Umbilical cord (tissue), 2 donors: ENCODE measurements at places on chromosomes 2 and 18.
A peak's percentile ranks its signal among the peaks of the same experiment; 100 is the strongest.

DNA sequence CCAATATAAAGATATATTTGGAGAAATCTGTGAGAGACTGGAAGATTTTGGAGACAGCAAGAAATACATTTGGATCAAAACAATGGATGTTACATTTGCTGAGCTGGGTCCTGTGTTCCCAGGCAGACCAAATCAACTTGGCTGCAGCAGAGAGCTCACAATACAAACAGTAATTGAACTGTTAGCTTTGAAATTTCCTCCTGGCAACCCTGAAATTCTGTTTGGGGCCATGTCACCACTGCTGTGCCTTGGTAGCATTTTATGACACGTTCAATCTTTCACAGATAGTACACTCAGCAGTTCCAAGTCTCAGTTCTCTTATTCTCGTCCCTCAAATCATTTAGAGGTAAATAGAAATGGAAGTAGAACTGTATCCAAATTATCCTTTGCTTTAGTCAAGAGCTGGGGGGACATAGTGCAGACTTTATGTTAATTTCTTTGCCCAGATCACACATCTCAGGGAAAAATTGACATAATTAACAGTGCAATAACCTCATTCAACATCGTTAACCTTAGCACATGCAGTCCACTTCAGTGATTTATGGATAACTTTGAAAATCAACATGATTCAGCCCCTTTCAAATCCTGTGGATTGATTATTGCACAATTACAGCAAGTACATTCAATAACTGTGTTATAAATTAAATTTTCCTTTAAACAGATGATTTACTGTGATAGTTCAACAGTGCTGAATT lies 277.4 kb upstream of the MC4R start:
- DNase-seq, result no peak

DNA sequence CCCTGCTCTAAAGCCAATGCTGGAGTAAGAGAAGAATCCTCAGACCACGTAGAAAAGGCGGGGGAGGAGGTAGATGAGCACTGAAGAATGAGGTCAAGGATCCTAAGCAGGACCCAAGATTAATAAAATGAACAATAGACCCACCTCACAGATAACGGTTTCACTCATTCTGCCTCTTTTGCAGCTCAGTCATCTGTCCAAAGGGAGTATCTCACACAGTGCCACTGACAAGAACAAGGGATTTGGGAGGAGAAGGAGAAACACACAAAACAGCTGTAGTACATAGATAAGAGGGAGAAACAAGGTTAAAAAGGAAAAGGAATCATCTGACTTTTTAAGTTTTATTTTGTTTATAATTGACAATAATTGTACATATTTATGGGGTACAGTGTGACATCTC lies 30.9 kb upstream of the SULT1C4 start:
- DNase-seq, result no peak

- DNase-seq, result no peak
Observed at GRCh38 chr2:100642425-100642824, 79.6 kb downstream of the PDCL3 start.

- no peak for DNase-seq
Observed at GRCh38 chr2:55391615-55392242, 27.9 kb downstream of the CCDC88A start.

GRCh38 chr2:39667104-39667885 lies 1.6 kb downstream of the TMEM178A start:
- no peak for DNase-seq

GRCh38 chr2:121722479-121722878 lies 14.2 kb downstream of the NIFK start:
- no peak for DNase-seq

- DNase-seq, result no peak
Observed at GRCh38 chr18:79361766-79362522, 33.8 kb upstream of the NFATC1 start.

DNA sequence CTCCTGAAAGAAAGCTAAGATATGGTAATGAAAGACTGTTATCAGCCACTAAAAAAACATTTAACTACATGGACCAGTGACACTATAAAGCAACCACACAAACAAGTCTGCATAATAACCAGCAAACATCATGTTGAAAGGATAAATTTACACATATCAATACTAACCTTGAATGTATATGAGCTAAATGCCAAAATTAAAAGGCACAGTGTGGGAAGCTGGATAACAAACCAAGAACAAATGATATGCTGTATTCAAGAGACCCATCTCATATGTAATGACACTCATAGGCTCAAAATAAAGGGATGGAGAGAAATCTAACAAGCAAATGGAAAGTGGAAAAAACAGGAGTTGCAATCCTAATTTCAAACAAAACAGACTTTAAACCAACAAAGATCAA lies 213.1 kb upstream of the CDH2 start:
- no peak for DNase-seq

- no peak for DNase-seq
Observed at GRCh38 chr2:127080226-127080937, 26.6 kb downstream of the BIN1 start.

GRCh38 chr2:20421988-20422370 lies 24.9 kb upstream of the RHOB start:
- peak; percentile 72 for DNase-seq

DNA sequence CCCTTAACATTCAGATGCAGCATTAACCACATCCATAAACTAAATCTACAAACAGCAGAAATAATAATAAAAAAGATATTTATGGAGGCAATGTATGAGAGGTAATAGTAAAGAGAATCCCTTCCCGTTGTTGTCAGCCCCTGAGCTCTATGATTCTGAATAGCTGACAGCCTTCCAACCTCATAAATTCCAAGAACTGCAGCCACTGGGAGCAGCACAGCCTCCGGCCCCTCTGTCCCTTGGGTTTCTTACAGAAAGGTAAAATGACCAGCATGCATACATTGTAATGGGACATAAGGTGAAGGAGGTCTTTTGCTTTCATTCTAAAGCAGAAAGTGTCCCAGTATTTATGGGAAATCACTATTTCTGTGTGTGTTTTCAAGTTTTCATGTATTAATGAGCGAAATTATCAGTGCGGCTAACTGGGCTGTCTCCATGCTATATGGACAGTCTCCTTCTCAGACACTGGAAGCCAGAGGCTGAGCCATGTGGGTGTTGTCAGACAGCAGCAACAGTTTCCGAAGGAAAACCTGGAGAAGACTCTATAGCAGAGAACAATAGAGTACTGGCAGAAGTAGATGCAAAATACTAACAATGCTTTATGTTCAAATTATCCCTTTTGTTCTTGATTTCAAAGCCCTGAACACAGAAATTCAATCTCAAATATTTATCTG lies 151.6 kb downstream of the LRRC30 start:
- no peak for DNase-seq

DNA sequence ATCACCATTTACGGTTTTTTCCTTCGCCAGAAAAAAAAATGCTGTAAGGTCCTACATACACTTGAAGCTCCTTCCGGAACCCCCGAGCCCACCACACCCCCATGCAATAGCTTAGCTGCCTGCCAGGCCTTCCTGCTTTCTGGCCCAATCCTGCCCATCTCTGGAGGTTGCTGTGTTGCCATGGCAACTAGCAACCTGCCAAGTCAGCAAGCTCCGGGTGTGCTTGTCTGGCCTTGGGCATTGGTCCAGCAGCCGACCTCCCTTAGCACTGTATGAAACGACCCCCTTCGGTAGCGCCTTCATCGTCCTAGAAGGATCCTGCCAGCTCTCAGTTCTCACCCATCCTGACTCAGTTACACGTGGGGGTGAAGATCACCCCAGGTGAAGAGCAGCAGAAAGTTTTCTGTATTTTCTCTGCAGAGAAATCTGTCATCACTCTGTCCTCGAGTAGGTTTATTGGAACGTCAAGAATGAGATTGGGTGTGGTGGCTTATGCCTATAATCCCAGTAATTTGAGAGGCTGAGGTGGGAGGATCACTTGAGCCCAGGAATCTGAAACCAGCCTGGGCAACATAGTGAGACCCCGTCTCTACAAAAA lies 47.4 kb upstream of the MTCL1 start:
- peak; percentile 10 for DNase-seq

DNA sequence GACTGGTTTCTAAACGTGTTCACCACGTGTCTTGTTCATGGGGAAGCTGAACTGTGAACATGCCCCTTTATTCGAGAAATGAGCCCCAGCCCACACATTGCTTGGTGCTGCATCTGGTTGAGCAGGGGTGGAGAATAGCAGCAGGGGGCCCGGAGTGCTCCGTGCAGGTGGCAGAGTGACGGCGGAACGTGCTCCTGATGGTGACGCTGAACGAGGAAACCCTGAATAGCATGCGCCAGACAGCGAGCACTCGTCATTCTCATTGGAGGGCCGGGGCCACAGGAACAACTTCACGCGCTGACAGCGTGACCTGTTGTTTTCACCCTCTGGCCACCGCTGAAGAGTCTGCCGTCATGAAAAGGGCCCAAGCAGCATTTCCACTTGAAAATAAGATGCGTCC lies 125.8 kb upstream of the TPO start:
- DNase-seq, result no peak

GRCh38 chr2:204824751-204825453 lies 279.6 kb downstream of the PARD3B start:
- no peak for DNase-seq

- no peak for DNase-seq
Observed at GRCh38 chr2:190138032-190138431, 75.5 kb upstream of the MSTN start.

DNA sequence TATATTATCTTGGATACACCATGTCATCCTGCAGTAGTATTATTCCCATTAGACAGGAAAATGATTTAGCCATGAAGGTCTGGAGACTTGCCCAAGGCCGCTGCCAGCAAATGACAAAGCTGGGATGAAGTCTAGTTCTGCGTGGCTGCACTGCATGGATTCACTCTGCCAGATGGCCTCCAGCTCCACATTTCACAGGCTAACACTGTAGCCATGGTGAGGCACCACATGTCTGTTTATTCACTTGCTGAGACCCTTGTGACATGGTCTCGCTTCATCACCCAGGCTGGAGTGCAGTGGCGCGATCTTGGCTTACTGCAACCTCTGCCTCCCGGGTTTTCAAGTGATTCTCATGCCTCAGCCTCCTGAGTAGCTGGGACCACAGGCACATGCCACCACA lies 31.5 kb upstream of the SCG2 start:
- DNase-seq, result no peak

GRCh38 chr2:103285354-103285753 lies 523.5 kb downstream of the TMEM182 start:
- DNase-seq, result no peak

GRCh38 chr2:383178-383577 lies 95.3 kb upstream of the ALKAL2 start:
- DNase-seq, result no peak

DNA sequence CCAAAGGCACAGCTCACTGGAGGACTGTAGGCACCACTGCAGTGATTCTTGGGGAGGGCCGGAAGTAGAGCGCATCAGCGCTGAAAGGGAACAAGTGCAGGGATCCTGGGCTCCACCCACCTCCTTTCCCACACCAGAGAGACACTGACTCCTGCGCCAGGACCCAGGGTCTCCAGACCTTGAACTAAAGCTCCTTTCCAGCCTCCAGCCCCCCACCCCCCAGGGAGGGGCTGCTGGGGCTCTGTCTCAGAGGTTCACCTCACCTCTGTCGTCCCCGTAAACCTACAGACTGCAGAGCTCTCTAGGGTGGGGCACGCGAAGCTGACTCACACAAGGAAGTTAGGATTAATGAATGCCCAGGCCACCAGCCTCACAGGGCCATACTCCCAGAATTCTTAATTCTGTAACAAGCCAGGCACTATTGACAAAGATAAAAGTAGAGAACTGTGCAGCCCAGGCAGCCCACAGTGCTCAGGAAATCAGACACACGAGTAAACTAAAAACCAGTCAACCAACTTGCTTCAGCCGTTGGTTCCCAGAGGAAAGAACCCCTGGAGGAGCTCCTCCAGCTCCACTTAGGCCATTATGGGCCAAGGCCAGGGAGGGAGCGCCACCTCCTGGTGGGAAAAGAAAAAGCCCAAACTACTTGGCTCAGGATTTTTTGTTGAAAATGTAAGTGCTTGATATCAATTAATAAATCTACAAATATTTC lies 45.1 kb upstream of the ACAA2 start:
- DNase-seq, result peak; percentile 71

DNA sequence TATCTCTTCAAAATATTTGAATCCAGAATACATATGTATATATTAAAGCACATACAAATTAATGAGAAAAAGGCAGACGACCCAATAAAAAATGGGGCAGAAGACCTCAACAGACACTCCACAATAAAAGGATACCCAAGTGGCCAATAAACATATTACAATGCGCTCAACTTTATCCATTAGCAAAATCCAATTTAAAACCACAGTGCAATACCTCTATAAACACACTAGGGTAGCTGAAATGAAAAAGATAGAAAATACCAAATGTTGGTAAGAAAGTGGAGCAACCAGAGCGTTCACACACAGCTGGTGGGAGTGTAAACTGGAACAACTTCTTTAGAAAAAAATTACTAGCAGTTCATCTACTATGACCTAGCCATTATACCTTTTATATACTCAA lies 75.3 kb downstream of the CCDC148 start:
- DNase-seq, result no peak

DNA sequence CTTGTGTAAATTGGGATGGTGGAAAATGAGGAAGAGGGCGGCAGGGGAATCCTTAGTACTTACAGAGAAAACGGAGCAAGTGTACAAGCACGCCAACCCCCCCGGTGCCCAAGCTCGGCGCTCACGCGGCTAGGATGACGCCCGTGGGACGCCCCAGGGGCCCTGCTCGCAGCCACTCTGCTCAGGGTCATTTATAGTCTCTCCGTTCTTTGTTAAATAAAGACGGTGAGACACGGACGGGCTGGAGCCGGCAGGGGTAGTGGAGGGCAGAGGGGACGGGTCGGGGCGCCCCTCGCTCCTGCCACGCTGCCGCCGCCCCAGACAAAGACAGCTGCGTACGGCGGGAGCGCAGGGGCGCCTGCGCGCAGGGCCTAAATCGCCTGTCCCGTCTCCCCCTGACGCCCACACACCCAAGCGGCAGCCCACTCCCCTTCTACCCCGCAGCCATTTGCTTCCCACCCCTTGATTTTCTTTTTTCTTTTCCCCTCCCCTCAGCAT lies 37.8 kb downstream of the PCBP1 start:
- DNase-seq, result peak; percentile 75

- no peak for DNase-seq
Observed at GRCh38 chr2:9736021-9736420, 105.2 kb upstream of the YWHAQ start.

GRCh38 chr2:189013031-189013430 lies 38.9 kb downstream of the COL3A1 start:
- DNase-seq, result peak; percentile 22

DNA sequence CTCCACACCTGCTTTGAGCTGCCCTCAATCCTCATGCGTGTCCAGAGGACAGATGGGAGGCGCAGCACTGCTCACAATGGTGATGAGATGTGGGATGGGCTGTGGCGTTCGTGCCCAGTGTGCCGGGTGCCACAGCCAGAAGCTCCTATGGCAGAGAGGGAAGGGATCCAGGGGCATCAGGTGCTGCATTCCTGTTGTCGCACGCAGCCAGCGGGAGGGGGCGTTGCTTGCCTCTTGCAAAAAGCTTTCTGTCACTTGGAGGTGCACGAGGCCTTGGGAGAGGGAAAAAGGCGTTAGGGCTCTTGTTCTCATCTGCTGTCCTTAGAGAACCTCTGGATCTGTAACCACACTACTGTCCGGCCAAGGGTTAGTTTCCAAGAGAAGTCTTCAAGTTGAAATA lies 29.2 kb upstream of the ALLC start:
- no peak for DNase-seq

GRCh38 chr18:61703508-61703907 lies 189.3 kb downstream of the RNF152 start:
- DNase-seq, result no peak
